ENCODE measurements at places on chromosomes 12 and 14. TPM values are rescaled to one million over a fixed set of nuclear protein-coding genes. Genes with fewer than 3 reads are reported as not detected.

DNA sequence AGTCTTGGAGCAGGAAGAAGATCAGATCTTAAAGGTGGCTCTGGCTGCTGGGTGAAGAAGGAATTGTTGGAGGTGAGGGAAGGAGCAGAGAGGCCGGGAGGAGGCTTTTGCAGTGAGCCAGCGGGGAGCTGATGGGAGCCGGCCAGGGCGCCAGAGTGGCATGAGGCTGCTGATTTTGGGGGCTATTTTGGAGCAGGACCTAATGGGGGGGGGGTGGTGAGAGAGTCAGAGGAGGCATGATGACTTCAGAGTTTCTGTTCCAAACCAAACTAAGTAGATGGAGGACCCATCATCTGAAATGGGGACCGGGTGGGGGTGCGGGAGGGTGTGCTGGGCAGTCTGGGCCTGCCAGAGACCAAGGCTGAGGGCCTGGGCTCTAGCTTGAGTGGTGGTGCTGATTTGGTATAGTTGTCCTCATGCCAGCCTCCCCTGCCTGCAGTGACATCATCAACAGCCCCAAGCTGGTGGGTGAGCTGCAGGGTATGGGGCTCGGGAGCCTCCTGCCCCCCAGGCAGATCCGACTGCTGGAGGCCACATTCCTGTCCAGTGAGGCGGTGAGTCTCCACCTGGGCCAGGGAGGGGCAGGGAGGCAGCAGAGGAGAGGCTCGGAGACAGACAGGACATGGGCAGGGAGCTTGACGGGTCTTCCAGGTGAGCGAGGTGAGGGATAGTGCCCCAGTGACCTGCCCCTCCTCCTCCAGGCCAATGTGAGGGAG is 6.2 kb downstream of the TNFAIP2 start:
- peaks cover 17% of the 10 kb centered on the region for H3K27me3 ChIP-seq
- DNase-seq, result no peak
- no peak overlapping the region for H3K4me3 ChIP-seq
- no peak overlapping the region for H3K27ac ChIP-seq
- H3K4me1 ChIP-seq, result peaks cover 40% of the 10 kb centered on the region

GRCh38 chr14:77979171-77979570 is 179.3 kb downstream of the ADCK1 start:
- DNase-seq, result no peak
- H3K4me3 ChIP-seq, result no peak overlapping the region
- peaks cover 25% of the 10 kb centered on the region for H3K4me1 ChIP-seq
- no peaks in the 10 kb centered on the region for H3K27me3 ChIP-seq
- H3K36me3 ChIP-seq, result no peaks in the 10 kb centered on the region

- no peak overlapping the region for H3K27ac ChIP-seq
- peaks cover 11% of the 10 kb centered on the region for H3K4me1 ChIP-seq
- H3K36me3 ChIP-seq, result peaks cover 42% of the 10 kb centered on the region
These were observed 2.9 kb downstream of the PA2G4 start for GRCh38 chr12:56107242-56107641.

DNA sequence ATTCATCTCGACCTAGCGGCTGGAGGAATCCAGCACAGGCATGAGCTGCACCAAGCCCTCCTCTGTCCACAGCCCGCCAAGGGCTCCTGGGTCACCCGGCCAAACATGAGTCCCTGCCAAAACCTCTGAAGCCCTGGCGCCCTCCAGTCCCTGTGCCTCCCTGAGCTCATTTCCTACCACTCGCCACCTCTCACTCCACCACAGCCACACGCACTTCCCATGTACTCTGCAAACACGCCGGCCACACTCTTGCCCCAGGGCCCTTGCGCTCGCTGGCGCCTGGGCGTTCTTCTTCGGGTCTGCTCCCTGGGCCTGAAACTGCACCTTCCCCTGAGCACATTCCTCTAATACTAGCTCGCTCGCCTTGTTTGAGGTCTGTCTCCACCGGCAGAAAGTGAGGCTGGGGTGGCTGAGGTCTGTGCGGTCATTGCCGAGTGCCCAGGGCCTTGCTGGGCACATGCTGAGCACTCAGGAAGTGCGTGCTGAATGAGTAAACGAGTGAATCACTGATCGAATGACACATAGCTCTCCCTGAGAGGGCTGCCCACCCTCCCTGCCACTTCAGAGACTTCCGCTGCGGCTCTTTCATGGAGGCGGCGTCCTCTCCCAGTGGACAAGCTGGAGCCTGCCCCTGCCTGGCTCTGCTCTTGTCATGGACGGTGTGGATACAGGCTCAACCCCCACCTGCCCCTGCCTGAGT is 33.7 kb upstream of the DLK1 start:
- H3K4me1 ChIP-seq, result peaks cover 51% of the 10 kb centered on the region
- H3K27me3 ChIP-seq, result peaks cover 7% of the 10 kb centered on the region
- no peak for DNase-seq
- no peak overlapping the region for H3K27ac ChIP-seq
- H3K4me3 ChIP-seq, result no peak overlapping the region

- H3K27ac ChIP-seq, result no peak overlapping the region
- no peaks in the 10 kb centered on the region for H3K27me3 ChIP-seq
- peaks cover 87% of the 10 kb centered on the region for H3K36me3 ChIP-seq
- DNase-seq, result no peak
- H3K4me3 ChIP-seq, result no peak overlapping the region
These were observed 9.2 kb downstream of the STAT2 start for GRCh38 chr12:56350662-56351061.

Gene L2HGDH
- 8.2 TPM for polyA plus RNA-seq

Gene IAPP
- polyA plus RNA-seq, result 0.30 TPM

GRCh38 chr12:28933864-28934527 is 215.1 kb upstream of the FAR2 start:
- no peak for DNase-seq
- H3K27ac ChIP-seq, result no peak overlapping the region
- no peaks in the 10 kb centered on the region for H3K36me3 ChIP-seq
- H3K4me1 ChIP-seq, result no peaks in the 10 kb centered on the region
- H3K27me3 ChIP-seq, result no peaks in the 10 kb centered on the region

Gene CLEC6A
- not detected for polyA plus RNA-seq

Gene ACRBP
- 3.6 TPM for polyA plus RNA-seq

DNA sequence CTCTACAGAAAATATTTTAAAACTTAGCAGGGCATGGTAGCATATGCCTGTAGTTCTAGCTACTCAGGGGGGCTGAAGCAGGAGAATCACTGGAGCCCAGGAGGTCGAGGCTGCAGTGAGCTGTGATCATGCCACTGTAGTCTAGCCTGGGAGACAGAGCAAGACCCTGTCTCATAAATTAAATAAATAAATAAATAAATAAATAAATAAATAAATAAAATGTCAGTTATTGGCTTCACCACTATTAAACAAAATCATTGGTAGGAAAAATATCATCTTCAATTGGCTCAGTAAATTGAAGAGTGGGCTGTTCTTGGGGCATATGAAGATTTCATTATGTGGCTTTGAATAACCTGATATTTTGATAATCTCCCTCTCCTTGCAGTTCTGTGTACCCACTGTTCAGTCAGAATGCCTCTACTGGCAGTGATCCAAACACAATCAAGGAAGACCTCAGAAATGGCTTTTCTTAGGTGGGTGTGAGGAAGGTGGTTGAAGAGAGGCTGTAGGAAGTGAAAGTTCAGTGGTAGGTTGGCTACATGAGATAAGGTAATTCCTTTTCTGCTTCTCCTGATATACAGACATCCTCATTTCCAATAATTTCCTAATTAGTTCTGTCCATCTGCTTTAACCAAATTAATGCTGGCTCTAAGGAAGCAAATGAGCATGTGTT is 175.8 kb downstream of the MSRB3 start:
- DNase-seq, result no peak
- H3K27ac ChIP-seq, result no peak overlapping the region

- H3K36me3 ChIP-seq, result no peaks in the 10 kb centered on the region
- DNase-seq, result no peak
- no peak overlapping the region for H3K4me3 ChIP-seq
- H3K27ac ChIP-seq, result no peak overlapping the region
- no peaks in the 10 kb centered on the region for H3K27me3 ChIP-seq
These were observed 178.0 kb downstream of the RPAP3 start for GRCh38 chr12:47527816-47528215.

DNA sequence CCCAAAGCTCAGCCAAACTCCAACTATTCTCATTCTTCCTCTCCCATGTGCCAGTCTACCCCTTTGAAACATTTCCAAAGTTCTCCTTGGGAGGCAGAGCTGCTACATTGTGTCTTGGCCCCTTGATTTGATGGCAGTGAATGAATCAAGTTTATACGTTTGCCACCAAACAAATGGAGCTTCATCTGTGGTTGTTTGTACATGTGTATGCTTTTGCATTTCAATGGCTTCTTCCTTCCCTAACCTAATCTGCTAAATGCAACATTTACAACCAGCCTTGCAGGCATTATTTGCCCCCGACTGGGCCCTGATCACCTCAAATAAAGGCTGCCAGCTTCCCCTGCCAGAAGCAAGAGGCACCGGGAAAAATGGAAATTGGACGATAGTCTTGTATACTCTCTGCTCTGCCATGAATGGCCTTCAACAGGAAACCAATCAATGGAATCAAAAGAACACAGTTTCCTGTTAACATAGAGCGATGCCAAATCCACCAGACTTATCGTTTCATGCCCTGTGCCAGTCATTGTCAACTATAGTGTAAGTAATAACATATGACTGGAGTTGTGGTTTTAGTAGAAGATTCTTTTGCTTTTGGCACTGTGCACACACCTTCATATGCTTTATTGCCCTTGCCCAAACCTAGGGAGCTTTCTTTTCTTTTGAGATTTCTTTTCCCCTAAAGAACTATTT is 97.8 kb downstream of the TMEM30B start:
- H3K27me3 ChIP-seq, result peaks cover 13% of the 10 kb centered on the region
- DNase-seq, result peak; percentile 36
- peaks cover 7% of the 10 kb centered on the region for H3K4me1 ChIP-seq
- no peak overlapping the region for H3K27ac ChIP-seq
- no peak overlapping the region for H3K4me3 ChIP-seq

Gene AVPR1A
- 1.2 TPM for polyA plus RNA-seq

- H3K4me1 ChIP-seq, result peaks cover 13% of the 10 kb centered on the region
- no peaks in the 10 kb centered on the region for H3K27me3 ChIP-seq
- no peak overlapping the region for H3K4me3 ChIP-seq
- DNase-seq, result no peak
- H3K36me3 ChIP-seq, result no peaks in the 10 kb centered on the region
- H3K27ac ChIP-seq, result no peak overlapping the region
These were observed 246.6 kb downstream of the CHST11 start for GRCh38 chr12:104703372-104703771.

Gene TAS2R31
- 1.6 TPM for polyA plus RNA-seq

Gene CIROP
- polyA plus RNA-seq, result 0.06 TPM

Gene RD3L
- polyA plus RNA-seq, result not detected

Gene TAS2R8
- not detected for polyA plus RNA-seq

- no peak overlapping the region for H3K27ac ChIP-seq
- H3K27me3 ChIP-seq, result no peaks in the 10 kb centered on the region
- no peak overlapping the region for H3K4me3 ChIP-seq
These were observed 14.4 kb upstream of the ERGIC2 start for GRCh38 chr12:29395356-29395755.

- DNase-seq, result peak; percentile 52
- H3K27me3 ChIP-seq, result peaks cover 2% of the 10 kb centered on the region
- no peaks in the 10 kb centered on the region for H3K36me3 ChIP-seq
- no peak overlapping the region for H3K4me3 ChIP-seq
These were observed 40.5 kb upstream of the KCNA5 start for GRCh38 chr12:5003025-5003666.

Measured in spinal cord (tissue), 10 donors.